Activated T-helper 9 cell treated with anti-CD3 and anti-CD28 coated beads, Interleukin-2, amount 50 U/mL, for 16 hours (primary cell): ENCODE measurements at places on chromosomes 7 and 10.
A peak's percentile ranks its signal among the peaks of the same experiment; 100 is the strongest.

DNA sequence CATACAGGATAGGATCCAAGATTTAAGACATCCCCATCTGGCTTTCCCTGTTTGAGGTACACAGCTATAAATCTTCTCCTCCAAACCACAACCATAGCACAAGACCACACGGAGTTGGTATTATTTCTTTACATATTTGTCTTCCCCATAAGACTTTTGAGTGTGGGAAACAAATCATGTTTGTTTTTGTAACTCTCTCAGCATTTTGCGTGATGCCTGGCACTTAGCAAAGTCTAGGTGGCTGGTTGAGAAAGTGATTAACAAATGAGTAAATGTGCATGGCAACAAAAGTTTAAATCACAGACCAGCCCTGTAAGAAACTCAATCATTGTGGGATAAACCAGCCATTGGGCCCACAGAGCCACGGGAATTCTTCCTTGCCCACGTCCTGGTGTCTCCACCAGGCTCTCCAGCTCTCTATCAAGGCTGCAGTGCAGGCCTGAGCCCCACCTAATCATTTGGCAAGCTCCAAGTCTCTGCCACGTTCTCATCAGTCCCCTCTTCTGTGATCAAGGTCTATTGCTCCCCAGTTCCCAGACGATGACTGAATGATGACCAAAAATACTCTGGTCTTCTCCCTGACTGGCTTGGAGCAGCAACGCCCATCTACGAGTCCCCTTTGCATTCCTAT, 317.8 kb downstream of the TNS3 start:
- DNase-seq: no peak

DNA sequence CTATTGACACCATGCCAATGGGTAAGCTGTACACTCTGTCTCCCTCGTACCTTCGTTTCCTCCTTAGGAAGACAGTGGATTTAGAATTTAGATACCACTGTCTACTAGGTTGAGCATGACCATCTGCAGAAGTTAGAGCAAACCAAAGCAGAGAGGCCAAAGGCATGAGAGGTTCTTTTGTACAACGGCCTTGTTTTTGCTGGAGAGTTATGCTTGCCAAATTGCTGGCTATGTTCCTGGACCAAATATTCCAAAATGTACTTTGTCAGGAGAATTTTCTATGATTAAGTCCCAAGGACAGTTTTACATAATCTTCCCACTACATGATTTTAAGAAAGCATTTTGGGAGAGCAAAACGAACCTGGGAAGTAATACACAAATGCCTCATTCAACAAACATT, 47.9 kb upstream of the PLCE1 start:
- no peak for DNase-seq

GRCh38 chr7:40401406-40401805, 266.6 kb downstream of the SUGCT start:
- DNase-seq: no peak

DNA sequence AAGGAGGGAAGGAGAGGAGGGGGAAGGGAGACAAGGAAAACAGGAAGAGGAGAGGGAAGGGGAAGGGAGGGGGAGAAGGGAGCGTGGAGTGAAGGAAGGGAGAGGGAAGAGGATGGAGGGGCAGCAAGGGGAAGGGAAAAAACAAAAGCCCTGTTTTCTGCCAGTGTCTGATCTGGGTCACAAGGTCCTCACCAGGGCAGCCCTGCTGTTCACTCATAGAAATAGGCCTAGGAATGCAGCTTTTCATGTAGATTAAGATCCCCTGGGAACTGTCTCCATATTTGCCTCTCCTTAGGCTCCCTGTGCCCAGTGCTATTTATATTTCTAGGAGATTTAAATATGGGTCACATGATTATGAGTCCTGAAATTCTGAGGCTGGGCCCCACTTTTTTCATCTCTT, 790.7 kb downstream of the TNS3 start:
- no peak for DNase-seq

DNA sequence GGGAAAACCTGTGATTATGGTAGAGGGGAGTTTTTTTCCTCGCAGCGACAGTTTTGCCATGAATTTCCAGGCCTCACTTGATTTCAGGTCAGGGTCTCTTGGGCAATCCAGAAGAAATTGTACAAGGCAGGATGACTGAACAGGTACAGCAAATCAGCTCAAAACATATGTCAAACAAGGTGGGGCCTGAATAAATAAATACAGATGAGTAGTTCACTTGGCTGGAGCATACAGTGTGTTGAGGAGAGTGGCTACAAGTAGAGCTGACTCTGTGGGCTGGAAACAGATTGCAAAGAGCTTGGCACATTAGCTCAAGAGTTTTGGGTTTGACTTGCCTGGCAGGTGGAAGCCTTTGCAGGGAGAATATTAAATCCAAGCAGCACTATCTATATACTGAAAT, 15.0 kb downstream of the GIMAP8 start:
- DNase-seq: no peak

DNA sequence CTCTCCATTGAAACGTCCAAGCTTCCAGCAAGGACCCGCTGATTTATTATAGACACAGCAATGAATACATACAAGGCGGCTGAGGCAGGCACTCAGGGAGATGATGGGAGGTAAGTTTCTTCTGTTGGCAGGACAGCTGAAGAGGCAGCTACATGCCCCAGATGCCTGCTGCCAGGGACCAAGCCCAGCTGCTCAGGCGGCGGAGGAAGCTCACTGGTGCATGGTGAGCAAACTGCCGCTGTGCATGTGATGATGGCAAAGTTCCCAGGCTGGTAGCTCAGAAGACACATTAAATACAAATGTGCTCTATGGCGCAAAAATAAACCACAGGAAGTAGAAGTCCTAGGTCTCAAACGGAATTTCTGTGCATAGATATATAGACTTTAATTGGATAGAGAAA, 2.3 kb downstream of the DNTT start:
- no peak for DNase-seq

- no peak for DNase-seq
These were observed 534.6 kb upstream of the PHF14 start for GRCh38 chr7:10439027-10439426.

DNA sequence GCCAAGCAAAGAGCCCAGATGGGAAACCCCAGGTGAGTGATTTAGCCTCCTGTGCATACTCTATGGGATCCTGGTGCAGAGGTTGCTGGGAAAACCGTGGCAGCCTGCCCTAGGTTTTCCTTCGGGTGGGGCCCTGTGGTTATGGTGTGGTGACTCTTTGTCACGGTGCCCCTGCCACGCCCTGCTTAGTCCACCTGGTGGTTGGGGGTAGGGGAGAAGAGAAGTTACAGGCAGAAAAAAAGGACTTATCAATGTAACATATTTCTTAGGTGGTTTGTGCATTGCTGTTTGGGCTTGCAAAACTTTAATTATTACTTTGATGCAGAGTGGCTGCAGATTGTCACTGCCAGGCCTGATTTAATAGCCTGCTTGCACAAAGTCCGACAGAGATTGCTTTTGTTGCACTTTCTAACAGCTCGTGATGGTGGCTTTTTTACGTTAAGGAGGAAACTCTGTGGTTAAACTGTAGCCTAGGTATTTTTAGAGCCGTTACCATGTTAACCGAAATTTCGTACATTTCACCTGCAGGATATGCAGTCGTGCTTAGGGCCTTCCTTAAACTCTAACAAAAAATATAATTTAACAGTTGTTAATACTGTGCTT, 197.4 kb downstream of the RNLS start:
- DNase-seq: peak; percentile 16

- no peak for DNase-seq
These were observed 101.3 kb downstream of the CHRM2 start for GRCh38 chr7:136969761-136970160.

GRCh38 chr10:6128591-6129251, 39.9 kb downstream of the RBM17 start:
- no peak for DNase-seq

DNA sequence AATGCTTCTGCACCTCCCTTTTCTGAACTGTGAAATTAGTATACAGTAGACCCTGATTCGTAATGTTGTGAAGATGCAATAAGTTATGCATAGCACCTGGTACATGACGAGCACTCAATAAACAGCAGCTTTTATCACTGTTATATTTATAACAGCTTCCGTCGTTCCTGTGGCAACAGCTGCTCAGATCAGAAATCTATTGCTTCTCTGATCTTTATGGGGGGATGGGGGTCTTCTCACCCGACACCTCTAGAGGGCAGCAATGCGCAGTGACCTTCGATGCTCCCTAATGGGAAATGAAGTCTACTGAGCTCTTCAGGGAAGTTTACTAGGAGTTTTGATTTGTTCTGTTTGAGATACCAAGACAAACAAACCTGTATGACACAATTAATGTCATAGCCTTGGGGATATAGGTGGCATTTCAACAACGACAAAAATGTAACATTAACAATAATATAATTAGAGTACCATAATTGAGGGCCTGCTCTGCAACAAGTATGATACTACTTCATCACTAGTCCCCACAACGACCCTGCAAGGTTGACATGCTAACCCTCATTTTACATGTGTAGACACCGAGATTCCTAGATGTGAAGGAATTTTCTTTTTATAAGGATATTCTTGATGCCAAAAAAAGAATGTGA, 289.6 kb downstream of the SFMBT2 start:
- DNase-seq: peak; percentile 41

DNA sequence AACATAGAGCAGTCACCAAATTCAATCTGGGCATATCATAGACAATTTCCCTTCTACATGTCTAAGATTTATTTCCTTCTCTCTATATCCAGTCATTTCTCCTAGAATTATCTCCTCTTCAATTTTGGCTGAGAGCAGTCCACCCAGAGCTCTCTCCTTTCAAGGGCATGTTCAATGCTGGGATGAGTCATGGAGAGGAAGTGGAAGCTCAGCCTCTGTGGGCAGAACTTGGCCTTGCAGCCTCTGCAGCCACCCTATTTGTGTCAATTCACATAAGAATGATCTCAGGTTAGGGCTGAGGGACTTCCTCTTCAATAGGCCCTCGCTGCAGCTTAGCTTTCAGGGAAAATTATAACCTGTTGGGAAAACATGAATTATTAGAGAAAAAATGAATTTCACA, 560.8 kb downstream of the POM121L12 start:
- DNase-seq: no peak

- no peak for DNase-seq
These were observed 193.9 kb upstream of the AGR3 start for GRCh38 chr7:17075601-17076255.

DNA sequence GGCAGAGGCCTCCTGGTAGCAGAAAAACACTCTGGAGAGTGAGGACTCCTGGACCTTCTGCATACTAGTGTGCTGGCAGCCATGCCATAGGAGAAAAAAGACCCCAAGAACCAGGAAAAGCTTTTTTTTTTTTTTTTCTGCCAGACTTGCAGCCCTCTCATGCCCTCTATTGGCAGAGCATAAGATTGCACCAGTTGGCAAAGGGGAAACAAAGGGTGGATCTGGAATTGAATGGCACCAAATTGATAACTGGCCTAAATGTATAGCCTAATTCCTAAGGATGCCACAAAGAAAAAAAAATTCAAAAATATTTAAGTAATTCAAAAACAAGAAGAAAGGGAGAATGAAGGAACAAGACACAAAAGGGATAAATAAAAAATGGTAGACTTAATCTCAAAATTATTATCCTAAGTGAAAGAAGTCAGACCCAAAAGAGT, 112.5 kb upstream of the GHITM start:
- DNase-seq: no peak
